Esophagus squamous epithelium (tissue), 5 donors: ENCODE measurements at places on chromosomes 4 and X.

GRCh38 chr4:82983444-82983843 is 27.2 kb downstream of the LIN54 start:
- no peak for DNase-seq

GRCh38 chrX:149469406-149469805 is 35.7 kb downstream of the IDS start:
- no peak for DNase-seq

- no peak for DNase-seq
Observed at GRCh38 chrX:110421500-110422455, 63.1 kb downstream of the RTL9 start.

DNA sequence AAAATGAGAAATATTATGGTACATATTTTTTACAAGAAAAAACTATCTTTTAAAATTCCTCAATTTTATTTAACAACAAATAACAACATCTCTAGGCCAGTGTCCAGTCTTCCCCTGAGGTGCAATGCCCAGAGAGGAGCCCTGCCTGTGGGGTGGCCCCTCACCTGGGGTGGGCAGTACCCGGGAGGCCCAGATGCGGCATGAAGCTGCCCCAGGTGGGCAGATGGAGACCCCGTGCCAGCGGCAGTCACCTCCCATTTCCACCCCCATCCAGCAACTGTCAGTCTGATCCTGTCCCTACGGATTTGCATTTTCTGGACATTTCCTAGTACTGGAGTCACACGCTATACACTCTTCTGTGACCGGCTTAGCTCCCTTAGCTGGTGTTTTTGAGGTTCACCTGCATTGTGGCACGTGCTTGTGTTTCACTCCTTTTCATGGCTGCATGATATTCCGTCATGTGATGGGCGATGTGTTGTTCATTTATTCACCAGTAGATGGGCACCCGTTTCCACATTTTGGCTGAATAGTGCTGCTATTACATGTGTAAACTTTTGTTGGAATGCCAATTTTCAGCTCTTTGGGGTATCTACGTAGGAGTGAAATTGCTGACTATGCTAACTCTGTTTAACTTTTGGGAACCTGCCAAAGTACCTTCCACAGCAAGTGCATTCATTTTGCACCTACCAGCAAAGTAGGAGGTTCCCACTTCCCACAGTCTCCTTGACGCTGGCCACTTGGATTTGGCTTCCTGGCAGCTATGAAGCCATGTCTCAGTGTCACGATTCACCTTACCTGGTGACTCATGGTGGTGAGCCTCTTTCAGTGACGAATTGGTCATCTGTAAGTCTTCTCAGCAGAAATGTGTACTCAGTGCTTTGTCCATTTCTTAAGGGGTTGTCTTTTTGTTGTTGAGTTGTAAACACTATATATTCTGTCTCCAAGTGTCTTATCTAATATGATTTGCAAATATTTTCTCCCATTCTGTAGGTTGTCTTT is 11.7 kb upstream of the MAEA start:
- no peak for DNase-seq

DNA sequence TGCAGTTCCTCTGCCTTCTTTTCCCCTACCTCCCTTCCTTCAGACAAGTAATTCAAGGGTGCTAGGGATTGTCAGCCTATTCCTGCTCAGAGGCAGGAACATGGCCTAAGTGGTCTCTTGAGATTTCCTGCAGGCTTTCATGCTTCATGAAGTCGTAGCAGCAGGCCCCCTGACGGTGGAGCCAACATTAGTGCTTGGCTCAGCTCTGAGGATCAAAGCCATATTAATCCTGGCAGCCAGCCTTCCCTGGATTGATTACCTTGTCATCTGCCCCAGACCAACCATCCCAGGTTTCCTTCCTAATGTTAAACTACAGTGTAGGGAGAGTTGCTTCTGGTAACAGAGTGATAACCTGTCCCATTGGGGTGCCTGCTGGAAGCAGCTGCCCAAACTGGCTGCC is 84.1 kb downstream of the SLC16A2 start:
- DNase-seq = no peak

DNA sequence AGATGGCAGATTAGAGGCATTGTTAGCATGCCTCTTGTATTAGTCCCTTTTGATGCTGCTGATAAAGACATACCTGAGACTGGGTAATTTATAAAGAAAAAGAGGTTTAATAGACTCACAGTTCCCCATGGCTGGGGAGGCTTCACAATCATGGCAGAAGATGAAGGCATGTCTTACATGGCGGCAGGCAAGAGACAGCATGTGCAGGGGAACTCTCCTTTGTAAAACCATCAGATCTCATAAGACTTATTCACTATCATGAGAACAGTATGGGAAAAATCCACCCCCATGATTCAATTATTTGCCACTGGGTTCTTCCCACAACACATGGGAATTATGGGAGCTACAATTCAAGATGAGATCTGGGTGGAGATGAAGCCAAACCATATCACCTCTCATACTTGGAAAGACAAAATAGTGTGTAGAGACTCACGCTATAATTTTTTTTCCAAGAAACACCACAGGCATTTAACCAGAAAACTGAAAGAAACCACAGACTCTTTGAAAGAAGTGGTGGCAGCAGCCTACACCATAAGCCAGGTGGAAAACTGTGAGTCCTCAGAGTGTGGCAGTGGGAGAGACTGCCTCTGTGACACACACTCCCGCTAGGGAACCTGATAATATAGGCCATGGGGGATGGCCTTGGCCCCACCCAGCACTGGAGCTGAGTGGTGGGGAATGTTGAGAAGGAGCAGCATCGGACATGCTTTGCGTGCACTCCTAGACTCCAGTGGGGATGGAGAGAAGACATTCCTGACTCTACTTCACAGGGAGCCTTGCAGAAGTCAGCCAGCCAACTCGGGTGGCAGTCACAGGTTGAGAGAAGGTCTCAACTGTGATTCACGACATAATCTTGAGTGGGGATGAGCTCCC is 51.5 kb downstream of the SLC2A9 start:
- no peak for DNase-seq

GRCh38 chrX:141214196-141214595 is 28.1 kb downstream of the SPANXC start:
- DNase-seq = no peak

DNA sequence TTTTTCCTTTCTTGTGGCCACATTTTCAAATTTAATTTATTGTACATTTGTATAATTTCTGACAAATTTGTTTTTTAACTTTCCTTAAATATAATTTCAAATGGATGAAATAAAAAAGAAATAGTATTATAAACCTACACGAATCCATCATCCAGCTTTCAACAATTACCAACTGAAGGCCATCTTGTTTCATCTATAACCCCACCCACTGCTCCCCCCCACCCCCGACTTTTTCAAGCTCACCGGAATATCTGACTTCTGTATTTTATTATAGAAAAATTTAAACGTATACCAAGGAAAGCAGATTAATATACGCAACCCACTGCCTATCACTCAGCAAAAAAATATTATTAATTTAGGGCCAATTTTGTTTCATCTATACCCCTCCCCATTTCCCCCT is 1.1 kb downstream of the MORF4L2 start:
- DNase-seq = no peak

DNA sequence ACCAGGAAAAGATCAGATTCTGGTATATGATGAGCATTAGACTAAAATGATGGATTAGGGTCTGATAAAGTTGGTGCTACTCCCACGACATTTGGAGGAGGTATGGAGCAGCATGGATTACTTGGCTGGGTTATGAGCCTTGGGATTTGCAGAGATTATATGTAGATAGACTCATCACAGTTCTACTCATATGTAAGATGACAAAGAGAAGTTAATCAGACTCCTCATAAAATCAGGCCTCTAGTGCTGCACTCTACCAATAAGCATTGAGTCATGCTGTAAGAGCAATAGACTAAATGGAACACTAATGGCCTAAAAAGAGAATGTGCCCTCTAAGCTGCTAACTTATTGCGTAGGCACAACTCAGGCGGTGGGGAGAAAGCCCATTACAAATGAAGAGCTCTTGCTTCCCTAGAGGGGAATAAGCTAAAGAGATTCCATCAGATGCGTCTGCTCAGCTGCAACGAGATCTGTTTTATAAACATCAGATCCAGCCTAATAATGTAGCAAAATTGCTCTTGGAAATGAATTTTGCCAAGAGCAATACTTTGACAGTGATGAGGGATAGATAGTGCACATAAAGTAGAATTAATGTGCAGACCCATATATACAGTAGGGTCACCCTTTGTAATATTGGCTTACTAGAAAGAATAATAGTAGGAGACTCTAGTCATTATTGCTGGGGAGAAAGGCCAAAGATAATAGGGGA is 17.5 kb downstream of the LIAS start:
- DNase-seq = no peak

DNA sequence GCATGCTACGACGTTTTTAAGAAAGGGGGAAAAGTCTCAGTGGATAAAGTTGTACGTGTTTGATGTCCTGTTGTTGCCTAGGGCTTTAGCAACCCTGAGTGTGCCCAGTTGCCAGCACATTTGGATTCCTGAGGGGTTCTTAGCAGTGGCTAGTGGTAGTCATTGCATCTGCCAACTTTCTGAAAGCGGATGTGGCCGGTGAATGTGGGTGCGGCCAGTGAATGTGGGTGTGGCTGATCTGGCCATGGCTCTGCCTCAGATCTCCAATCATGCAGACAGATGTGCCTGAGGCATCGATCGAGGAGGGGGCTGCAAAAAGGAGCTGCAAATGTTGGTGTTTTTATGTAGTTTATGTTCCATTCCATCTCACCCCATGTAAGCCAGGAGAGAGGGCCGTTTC is 41.5 kb upstream of the FAT1 start:
- DNase-seq = no peak

GRCh38 chrX:48785540-48786214 is 713 bp upstream of the GATA1 start:
- DNase-seq = no peak
